ENCODE measurements at places on chromosomes 4 and X.

GRCh38 chrX:114075073-114075673 is 508.7 kb upstream of the HTR2C start:
- DNase-seq, result no peak

DNA sequence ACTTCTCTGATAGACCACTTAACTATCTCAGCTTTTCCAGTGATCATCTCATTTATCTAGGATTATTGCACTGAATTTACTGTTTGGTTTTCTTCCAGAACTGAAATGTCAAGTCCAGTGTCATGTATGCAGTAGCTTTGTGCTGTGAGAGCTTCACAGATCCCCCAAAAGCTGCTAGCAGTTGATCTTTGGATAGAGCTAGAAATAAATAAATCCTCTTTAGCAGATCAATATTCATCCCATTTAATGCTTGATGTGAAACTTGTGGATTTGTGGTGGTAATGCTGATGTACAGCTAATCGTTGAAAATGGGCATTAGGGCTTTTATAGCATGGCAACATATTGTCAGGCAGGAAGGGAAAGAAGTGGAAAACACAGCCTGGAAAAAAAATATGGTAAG is 509.6 kb upstream of the FAM241A start:
- no peak for DNase-seq

DNA sequence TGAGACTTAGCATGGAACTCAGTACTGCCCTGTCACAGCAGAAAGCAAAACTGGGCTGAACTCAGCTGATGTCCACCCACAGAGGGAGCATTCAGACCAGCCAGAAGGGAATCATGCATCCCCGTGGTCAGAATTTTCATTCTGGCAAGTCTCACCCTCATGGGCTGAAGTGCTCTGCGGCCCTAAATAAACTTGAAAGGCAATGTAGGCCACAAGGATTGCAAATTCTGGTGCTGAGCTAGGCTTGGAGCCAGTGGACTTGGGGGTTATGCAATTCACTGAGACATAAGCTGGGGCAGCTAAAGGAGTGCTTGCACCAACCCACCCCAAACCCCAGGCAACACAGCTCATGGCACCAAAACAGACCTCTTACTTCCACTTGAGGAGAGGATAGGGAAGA is 494.1 kb downstream of the GABRG1 start:
- no peak for DNase-seq

DNA sequence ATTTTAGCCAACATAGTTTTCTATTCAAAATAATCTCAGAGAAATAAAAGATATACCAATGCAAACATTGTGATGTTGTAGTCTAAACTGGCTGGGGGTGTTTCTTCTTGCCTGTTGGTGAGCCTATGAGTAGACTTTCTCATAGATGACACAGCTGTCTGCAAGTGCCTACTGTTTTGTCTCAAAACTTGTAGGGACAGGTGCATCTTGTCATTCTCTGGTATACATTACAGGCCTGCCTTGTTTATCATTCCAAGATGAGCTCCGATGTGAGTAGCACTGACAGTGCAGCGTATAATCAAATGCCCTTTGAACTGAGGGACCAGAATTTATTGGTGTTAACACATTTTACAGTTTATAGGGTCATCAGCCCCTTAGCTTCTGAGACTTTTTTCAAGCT is 353.8 kb downstream of the PRDM5 start:
- DNase-seq, result no peak

GRCh38 chrX:18424482-18425198 is 768 bp upstream of the CDKL5 start:
- peak; percentile 49 for DNase-seq

GRCh38 chr4:7774301-7775294 is 165.1 kb downstream of the AFAP1 start:
- DNase-seq, result no peak

- DNase-seq, result no peak
These were observed 105.7 kb downstream of the PTTG2 start for GRCh38 chr4:38065900-38066299.

GRCh38 chr4:121799867-121800501 is 1.1 kb upstream of the EXOSC9 start:
- DNase-seq, result no peak

DNA sequence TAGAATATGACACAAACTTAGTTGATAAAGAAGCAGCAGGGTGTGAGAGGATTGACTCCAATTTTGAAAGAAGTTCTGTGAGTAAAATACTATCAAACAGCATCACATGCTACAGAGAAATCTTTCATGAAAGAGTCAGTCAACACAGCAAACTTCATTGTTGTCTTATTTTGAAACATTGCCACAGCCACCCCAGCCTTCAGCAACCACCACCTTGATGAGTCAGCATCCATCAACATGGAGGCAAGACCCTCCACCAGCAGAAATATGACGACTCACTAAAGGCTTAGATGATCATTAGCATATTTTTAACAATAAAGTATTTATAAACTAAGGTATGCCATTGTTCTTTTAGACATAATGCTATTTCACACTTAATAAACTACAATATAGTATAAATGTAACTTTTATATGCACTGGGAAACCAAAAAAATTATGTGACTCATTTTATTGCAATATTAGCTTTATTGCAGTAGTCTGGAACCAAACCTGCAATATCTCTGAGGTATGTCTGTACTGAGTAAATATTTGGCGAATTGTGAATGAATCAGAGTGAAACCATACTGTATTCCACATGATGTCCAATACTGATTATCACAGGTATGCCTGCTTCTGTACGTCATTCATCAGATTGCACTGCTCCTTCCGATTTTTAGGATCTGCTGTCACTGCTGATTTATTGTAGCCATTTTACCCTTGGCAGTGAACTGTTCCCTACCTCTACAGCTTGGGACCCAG is 11.6 kb downstream of the FRMPD4 start:
- no peak for DNase-seq

GRCh38 chr4:44817930-44818329 is 91.6 kb upstream of the GNPDA2 start:
- DNase-seq, result no peak

DNA sequence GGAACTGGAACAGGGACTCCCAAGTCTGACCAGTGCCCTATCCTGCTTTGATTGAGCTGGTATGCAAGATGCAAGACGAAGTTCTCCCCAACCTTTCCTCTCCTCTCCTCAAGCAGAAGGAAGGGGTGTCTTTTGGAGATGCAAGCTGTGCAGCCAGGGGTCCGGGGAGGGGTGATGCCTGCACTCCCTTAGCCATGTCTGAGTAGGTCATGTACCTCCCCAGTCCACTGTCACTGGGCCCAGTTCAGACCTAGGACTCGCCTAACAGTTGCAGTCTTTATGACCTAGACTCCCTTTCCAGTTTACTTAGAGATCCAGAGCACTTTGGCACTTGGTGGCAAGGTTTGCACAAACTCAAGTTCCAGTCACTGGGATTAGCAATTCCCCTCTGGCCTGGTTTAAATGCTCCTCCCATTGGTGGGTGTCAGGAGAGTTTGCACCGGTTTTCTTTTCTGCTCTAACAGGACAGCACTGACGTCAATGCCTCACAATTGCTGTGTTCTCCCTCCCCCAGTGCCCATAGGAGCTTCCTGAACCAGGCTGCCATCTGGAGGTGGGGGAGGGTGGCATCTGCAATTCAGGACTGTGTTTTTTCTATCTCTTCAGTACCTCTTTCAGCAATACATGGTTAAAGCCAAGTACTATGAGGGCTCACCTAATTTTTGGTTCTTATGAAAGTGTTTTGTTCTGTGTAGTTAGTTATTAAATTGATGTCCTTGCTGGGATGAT is 782.2 kb downstream of the ARAP2 start:
- no peak for DNase-seq

- peak; percentile 62 for DNase-seq
These were observed 3.0 kb upstream of the ATP1B4 start for GRCh38 chrX:120358737-120359456.

DNA sequence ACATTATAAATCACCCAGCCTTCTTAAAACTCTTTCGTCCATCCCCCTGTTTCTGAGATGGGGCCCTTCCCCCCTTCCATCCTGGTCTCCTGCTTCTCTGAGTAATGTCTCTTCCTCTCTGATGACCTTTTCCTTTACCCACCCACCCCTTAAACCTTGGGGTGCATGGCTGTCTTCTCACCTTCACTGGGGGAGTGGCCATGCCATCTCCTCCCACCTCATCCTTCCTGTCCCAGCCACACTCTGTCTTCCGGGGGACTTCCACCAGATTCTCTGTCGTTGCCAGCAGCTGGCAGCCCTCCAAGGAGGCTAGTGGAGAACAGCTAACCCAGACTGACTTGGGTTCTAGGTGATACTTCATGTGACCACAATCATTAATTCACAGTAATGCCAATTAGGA is 83.2 kb upstream of the SCML1 start:
- peak; percentile 78 for DNase-seq

- DNase-seq, result no peak
These were observed 16.6 kb downstream of the AMER1 start for GRCh38 chrX:64188901-64189300.

GRCh38 chrX:35842674-35843073 is 44.5 kb downstream of the MAGEB16 start:
- DNase-seq, result no peak

GRCh38 chrX:47613082-47613481 is 6.6 kb downstream of the SYN1 start:
- DNase-seq, result peak; percentile 11

DNA sequence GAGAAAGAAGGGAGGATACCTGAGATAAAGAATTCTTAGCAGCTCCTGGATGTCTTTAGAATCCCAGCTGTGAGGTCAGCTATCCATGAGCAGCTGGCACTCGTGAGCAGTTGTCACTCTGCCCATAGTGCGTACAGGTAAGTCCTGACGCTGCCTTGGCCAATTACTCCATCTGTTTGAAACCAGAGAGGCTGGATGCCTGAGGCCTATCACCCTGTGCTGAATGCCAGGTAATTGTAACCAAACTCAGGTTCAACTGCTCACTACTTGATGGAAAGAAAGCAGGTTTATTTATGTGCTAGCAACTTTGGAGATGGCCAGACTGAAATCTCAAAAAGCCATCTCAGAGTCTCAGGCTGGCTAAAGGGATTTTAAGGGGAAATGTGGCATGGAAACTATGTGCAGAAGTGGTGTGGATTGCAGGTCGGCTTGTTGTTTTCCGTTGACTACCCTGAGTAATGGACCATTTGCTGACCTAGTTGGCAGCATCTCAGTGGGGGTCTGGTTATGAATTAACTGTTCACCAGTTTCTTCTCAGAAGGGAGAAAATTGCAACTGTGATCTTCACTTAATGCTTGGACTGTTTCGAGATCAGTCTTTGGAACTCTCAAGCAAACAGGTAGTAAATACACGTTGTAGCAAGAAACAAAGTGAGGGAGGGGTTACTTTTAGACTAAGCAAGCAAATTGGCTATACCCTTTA is 1614.0 kb upstream of the PCDH10 start:
- no peak for DNase-seq

- no peak for DNase-seq
These were observed 52.2 kb downstream of the IL1RAPL1 start for GRCh38 chrX:28639451-28639850.

- DNase-seq, result no peak
These were observed 194.8 kb downstream of the SOWAHB start for GRCh38 chr4:76703123-76703490.

GRCh38 chrX:24646745-24647182 is 383 bp downstream of the PCYT1B start:
- no peak for DNase-seq

GRCh38 chrX:9204560-9204959 is 170.6 kb upstream of the FAM9B start:
- DNase-seq, result no peak

DNA sequence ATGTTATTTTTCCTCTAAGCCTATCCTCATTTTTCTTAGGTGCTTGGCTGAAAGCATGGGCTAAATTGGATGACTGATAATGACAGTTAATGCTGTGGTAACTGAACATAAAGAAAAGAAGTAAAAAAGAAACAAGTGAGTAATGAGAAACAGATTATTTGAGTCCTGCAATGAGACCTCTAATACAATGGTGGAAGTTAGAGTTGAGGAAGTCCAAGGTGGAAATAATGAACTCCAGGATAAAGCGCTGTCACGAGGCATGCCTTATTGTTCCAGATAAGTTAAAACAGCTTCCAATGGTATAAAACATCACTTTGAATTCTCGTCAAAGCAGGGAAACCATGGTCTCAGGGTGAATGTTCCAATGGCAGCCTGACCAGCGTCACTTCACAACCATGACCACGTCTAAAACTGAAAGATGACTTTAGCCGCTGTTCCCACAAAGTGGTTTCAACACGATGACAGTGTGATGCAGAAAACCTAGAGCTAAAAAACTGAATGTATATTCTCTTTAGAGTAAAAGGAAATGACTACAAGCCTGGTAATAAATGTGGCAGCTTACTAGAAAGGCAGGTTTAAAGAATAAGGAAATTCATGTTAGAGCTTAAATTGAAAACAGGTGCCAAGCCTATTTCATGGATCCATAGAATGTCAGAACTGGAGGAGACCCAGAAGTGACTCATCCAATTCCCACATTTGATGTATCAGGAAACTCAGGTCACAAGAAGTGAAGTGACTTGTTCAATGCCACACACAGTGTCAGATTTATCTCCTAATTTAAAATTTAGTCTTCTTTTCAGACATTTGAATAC is 202.6 kb upstream of the GYPA start:
- DNase-seq, result no peak

DNA sequence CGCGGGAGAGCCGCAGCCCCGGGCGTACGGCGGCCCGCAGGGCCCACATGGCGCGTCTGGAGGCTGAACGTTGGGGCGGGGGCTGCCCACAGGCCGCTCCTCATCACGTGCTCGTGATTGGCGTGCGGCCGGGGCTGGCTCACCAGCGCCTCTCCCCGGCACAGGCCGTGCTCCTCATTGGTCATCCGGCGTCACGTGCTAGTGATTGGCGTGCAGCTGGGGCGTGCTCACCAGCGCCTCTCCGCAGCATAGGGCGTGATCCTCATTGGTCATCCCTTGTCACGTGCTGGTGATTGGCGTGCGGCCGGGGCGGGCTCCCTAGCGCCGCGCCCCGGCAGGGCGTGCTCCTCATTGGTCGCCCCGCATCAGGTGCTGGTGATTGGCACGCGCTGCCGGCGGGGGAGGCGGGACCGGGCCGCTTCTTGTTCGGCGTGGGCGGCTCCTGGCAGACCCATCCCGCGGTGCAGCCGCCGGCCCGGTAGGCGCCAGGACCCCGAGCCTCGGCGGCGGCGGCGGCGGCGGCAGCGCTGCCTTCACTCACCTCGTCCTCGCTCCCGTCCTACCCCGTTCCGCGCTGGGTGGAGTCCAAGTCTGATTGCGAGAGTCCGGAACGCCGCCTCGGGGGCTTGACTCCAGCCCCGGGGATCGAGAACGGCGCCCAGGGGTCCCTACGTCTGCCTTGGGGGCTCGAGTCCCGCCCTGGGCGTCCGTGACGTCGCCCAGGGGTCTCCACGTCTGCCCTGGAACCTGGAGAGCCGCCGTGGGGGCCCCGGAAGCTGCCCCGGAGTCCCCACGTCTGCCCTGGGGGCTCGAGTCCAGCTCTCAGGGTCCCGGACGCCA is at the start of gene GTPBP6:
Gene GTPBP6 (minus strand): TSS at position 58 of the 840 bp plus-strand sequence. CDS start 9 bp downstream, at position 49.
- DNase-seq, result peak; percentile 99

GRCh38 chr4:101280866-101281600 is 66.3 kb downstream of the PPP3CA start:
- DNase-seq, result no peak

GRCh38 chr4:8639777-8640720 is 47.5 kb downstream of the CPZ start:
- DNase-seq, result no peak

GRCh38 chrX:107706309-107706708 is 69.3 kb downstream of the TSC22D3 start:
- DNase-seq, result no peak

Data from activated CD8-positive, alpha-beta T cell treated with anti-CD3 and anti-CD28 coated beads for 36 hours (primary cell).